ENCODE measurements at places on chromosomes 12 and 14.

- DNase-seq: no peak
Measured at GRCh38 chr12:65656891-65657351, 167.4 kb upstream of the HMGA2 start.

- DNase-seq: no peak
Measured at GRCh38 chr14:100292301-100292775, 13.9 kb downstream of the SLC25A29 start.

GRCh38 chr12:69173368-69173767, 66.0 kb upstream of the CPSF6 start:
- DNase-seq: peak; percentile 15

- DNase-seq: no peak
Measured at GRCh38 chr14:93121030-93121834, 5.5 kb upstream of the ITPK1 start.

DNA sequence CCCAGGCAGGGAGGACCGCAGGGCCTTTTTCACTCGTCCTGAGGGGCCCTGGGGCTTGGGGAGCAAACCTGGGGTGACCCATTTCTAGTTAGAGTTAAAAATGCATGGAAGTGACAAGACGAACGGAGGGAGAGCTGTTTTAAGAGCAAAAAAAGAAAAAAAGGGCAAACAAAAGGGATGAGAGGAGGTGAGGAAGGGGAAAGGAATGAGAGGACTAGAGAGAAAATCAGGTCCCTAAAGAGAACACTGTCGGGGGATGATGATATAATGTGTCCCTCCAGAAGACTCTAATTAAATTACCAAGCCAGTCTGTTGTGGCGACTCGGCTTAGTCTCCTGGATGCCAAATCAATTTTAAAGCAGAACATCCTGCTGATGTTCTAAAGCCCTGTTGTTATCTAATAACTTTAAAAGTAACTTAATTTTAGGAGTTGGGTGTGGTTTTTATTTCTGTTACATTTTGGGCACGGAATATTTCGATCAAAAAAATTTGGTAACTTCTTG, 1.1 kb downstream of the ANO6 start:
- DNase-seq: peak; percentile 46

- DNase-seq: no peak
Measured at GRCh38 chr12:90098132-90098779, 389.6 kb upstream of the ATP2B1 start.

DNA sequence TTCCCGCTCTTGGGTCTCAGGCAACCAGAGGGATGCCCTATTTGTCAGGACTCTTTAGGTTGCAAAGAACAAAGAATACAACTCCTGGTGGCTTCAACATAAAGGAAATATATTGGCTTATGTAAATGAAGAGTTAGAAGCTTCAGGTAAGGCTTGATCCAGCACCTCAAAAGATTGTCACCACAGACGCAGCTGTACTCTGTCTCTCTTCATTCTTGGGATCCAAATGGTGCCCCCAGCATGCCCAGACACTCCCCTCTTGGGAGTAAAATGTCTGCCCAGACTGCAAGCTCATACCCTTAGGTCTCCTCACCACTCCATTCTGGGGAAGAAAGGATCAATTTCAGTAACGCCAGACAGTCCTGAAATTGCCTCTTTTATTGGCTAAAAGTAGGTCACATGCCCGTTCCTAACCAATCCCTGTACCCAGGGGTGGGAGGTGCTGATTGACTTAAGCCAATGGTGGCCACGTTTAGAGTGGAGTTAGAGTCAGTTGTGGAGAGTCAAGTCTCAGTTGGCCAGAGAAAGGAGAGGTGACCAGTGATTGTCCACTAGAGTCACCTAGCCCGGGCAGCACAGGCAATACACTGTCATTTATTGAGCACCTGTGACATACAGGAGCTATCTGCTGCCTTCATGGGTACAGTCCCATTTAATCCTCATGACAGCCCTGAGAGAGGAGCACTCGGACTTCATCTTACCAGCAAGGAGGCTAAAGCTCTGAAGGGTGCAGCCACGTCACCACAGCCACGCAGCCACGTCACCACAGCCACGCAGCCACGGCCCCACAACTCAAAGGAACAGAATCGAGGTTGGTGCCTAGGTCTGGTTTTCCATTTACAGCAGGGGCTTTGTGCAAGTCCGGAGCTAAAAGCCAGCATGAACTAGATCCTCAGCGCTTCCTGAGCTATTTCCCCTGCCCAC, 19.7 kb upstream of the BEGAIN start:
- DNase-seq: no peak

GRCh38 chr12:29428633-29429032, 47.7 kb upstream of the ERGIC2 start:
- DNase-seq: no peak

DNA sequence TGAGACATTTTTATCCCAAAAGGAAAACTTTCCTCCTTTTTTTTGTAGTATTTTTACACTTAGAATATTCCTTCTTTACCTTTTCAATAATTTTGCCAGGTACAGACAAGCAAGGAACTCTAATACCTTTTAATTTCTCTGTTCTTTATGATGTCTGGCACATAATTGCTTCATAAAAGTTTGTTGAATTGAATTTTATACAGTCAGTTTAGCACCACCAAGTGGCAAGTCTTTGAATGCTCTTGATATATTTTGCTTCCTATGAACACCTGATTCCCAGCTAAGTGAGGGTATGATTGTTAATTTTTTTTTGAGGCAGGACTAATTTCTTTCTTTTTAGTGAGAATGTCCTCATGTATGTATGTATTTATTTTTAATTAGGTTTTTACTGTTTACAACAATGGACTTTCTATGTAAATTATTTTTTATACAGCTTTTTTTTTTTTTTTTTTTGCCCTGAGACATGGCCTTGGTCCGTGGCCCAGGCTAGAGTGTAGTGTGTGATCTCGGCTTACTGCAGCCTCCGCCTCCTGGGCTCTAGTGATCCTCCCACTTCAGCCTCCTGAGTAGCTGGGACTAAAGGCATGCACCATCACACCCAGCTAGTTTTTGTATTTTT, 6.9 kb downstream of the TBC1D15 start:
- peak; percentile 31 for DNase-seq

DNA sequence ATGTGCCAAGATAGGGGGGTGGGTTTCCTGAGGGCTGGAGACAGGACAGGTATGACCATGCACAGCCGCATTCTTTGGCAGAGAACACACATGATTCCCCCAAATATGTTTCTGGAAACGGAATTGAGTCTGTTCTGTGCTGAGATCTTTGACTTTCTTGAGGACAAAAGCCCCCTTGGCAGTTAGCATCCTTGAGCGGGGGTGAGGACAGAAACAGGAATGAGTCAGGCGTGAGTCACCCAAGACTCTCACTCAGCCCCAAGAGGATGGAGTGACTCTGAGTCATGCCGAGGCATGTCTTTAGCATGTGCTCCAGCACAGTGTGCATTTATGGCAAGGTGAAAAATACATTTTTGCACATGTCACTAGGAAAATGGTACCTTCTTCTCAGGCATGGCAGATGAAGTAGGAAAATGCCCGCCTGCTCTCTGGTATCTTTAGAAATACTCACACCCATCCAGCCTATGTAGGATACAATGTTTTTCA, 52.1 kb downstream of the DAD1 start:
- no peak for DNase-seq

DNA sequence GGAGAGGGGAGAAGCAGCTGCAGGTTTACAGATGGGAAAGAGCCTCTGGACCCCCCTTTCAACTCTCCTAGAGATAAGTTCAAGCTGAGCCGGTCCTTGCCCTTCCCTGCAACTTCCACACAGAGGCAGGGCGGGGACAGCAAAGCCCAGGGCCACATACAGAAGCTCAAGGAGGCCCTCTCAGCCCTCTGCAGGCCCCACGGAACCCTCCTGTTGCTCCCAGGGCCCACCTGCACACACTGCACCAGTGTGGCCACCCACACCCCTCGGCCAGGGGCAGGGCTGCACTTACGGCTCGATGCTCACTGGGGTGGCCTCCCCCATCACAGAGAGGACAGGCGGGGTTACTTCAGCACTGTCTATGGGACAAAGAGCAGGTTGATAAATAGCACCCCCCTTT, 13.0 kb upstream of the PNMA1 start:
- no peak for DNase-seq

- no peak for DNase-seq
Measured at GRCh38 chr14:55710506-55711041, 130.6 kb downstream of the KTN1 start.

DNA sequence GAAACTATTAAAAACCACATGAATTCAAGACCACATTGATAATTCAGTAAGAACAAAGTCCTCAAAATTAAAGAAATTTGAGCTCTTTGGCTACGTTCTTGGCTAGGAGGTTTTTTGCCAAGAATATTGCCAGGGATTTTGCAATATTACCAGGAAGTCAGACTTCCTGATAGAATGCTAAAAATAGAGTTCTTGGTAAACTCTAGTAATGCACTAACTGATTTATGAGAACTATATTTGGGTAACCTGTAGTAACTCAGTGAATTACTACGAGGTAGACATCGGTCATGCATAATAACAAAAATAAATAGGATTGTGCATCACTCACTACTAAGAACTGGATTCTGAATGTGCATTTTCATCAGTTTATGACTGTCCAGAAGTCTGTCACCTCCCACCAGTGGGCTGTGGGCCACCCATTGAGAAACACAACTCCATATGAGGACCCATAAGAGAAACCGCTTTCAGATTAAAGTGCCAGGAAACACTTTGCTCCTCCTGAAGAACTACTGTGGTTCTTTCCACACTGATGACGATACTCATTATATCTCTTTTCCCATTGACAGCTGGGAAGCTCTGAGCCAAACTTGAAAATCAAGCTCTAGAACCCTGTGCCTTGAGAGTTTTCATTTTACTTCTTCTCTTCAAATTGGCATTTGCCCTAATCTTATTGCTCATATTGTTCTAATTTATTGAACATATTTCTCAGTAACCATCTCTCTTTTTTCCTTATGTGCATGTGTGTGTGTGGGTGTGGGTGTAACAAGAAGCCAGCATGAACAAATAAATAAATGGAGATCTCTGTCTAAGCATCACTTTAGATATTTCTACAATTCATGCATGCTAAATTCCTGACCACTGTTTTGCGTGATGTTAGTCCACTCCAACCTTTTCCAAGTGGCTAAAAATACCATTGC, 116.6 kb downstream of the BCL11B start:
- DNase-seq: no peak
